ENCODE measurements at places on chromosomes 11 and 22. TPM values are rescaled to one million over a fixed set of nuclear protein-coding genes. Genes with fewer than 3 reads are reported as not detected.

- DNase-seq = no peak
Measured at GRCh38 chr11:44324222-44324621, 14.3 kb upstream of the ALX4 start.

GRCh38 chr11:130068986-130069658 is 572 bp upstream of the APLP2 start:
- DNase-seq = peak; percentile 45

DNA sequence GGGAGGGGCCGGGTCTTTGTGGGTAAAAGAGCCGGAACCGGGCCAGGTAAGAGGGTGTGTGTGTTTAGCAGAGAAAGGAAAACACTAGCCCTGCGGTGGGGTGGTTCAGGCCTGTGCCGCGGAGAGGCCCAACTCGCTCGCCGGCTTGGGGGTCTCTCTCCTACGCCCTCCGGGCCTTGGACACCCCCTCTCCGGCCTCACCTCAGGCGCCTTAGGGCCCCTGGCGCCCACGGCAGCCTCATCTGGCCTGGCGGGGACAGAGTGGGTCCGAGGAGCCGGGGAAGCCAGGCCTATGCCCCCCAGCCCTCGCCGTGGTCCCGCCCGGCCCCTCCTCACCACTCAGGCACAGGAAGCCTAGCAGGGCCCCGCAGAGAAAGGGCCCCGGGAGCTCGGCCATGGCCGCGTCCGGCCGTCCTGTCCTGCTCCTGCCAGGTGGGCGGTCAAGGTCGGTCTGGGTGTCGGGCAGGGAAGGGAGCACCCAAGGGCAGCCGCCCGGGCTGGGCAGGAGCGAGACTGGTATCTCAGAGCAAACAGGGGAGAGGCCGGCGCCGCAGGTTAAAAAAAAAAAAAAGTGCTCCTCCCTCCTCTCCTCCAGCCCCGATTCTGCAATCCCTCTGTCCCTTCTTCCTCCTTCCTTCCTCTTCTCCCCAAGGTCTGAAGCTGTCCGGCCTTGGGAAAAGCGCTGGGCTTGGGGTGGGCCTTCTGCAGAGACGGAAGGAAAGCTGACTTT is at the start of gene VSIG2:
Gene VSIG2 (minus strand): TSS at position 515 of the 730 bp plus-strand sequence. CDS start 118 bp downstream, at position 397.
- no peak for DNase-seq

GRCh38 chr11:67662142-67662834 is 11.8 kb upstream of the ACY3 start:
- no peak for DNase-seq

- no peak for DNase-seq
Measured at GRCh38 chr11:108614086-108614485, 20.5 kb upstream of the EXPH5 start.

- DNase-seq = peak; percentile 89
Measured at GRCh38 chr11:58567889-58568512, 7.7 kb downstream of the LPXN start.

GRCh38 chr22:45069925-45070324 is 60.1 kb upstream of the PHF21B start:
- DNase-seq = peak; percentile 71

DNA sequence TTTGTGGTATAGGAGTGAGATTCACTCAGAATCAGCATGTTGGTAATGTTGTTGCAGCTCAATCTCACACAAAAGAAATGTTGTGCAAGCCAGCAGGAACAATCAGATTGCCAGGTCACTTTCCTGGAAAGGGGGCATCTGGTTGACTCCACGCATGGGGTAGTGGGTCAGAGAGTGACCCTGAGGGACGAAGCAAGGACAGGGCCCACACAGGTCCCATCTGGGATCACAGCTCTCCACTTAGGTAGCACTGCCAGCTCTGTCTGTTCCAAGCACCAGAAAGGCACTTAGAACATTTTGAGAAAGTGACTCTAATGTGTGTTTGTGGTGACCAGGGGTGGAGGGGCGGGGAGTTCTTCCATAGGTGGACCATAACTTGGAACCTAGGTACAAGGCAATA is 109.5 kb downstream of the RASSF10 start:
- DNase-seq = no peak

DNA sequence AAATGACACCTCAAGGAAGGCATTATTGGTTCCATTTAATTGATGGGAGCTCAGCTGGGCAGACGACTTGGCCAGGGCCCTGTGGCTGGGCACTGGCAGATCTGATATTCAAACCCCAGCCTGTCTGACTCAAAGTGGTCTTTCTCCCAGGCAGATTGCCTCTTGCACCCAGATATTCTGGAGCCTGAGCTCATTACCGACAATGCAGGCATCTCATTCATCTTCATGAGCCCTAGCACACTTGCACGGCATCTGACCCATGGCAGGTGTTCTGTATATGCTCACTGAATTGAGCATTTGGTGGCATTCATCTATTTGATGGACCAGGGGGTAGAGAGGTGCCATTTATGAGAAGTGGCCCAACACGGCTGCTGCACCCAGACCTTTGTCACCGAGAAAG is 193.1 kb downstream of the DSCAML1 start:
- no peak for DNase-seq

- DNase-seq = no peak
Measured at GRCh38 chr11:57585301-57585700, 12.2 kb upstream of the SERPING1 start.

DNA sequence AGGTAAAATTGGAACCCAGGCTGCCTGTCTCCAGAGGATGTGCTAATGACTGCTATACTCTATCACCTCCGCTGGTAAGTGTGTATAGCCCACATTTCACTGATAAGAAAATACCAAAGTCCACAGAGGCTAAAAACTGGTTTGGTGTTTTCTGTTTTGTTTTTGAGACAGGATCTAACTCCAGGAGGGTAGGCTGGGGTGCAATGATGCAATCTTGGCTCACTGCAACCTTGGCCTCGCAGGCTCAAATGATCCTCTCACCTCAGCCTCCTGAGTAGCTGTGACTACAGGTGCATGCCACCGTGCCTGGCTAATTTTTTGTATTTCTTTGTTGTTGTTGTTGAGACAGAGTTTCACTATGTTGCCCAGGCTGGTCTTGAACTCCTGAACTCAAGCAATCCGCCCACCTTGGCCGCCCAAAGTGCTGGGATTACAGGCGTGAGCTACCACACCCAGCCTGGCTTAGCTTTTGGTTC is 409.8 kb downstream of the LARGE1 start:
- DNase-seq = no peak

- DNase-seq = no peak
Measured at GRCh38 chr22:43587574-43587973, 175.8 kb downstream of the MPPED1 start.

- peak; percentile 77 for DNase-seq
Measured at GRCh38 chr11:36684840-36685801, 87.1 kb upstream of the RAG2 start.

DNA sequence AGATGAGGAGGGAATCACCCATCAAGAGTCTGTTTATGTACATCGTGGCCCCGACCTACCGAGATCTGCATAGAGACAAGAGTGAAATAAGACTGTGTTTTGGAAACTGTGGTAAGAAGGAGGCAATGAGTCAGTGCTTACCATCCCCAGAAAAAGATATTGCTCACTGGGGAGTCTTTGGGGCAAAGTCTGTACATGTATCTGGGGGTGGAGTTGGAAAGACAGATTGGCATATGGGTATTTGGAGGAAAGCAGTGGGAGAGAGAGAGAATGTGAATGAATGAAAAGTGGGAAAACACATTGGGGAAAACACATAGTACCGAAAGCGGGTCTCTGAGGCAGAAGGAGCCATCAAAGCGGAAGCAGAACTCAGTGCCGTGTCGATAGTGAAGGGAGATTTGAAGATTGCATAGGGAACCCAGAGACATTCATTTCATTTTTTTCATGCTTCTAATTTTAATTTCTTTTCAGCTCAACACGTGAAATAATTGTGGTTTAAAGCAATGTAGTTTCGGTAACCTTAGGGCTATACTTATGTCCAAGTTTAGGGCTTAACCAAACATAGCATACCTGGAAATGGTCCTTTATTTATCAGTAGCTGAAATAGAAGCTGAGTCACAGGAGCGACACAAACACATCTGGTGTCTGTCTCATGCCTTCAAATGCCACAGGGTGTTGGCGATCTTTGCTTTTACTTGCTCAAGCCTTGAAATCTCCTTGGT is 98.6 kb upstream of the CD44 start:
- peak; percentile 84 for DNase-seq

DNA sequence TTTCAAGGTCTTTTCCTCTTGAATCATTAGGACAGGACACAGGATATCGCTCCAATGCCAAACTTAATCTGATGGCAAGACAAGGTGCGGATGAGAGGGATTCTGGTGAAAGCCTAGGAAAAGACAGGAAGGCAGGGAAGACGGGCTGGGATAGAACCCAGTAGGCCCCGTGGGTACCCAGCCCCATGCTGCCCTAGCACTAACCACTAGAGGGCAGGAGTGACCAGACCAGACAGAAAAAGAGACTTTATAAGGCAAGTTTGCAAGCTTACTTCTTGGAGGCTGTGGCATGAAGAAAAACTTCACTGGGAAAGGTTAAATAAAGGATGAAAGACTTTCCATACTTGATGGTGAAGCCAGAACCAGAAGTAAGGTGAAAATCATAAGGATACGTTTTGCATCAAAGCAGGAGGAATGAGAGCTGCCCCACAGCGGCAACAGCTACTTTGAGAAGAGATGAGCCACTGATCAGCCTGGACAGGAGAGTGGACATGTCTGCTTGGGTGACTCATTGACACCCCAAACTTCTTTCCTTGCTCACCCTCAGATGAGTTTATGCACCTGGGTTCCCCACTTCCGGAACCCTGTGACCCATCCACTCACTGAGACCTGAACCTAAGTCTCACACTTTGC is 39.8 kb downstream of the SYN3 start:
- DNase-seq = peak; percentile 60

DNA sequence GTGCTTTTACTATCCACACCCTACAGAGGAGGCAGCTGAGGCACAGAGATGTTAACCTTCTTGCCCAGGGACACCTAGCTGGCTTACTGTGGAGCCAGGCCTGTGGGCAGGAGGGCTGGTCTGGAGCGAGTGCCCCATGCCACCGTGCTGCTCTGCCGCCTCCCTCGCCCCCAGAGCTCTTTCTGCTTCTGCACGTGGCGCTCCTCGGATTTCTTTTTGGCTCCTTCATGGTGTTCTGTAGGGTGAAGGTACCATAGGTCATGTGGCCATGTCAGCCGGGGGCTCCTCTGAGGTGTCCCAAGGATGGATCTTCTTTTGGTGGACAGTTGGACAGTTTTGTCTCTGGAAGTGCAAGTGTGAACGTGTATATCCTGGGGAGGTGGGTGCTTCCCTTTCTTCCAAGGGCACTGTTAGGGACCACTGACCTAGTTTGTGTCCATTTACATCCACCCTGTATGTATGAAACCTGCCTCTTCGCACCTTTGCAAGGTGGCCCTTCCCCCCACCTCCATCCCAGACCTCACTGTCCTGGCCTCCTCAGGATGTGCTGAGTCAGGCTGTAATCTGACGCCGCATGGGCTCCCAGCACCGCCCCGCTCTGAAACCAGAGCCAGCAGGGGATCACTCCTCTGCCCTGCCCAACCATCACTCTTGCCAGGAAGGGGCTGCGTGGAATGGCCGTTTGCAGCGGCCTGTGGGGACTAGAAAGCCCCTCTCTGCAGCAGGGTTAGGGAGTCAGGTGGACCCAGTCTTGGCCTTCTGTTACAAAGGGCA is 31.7 kb downstream of the POLR3H start:
- no peak for DNase-seq

DNA sequence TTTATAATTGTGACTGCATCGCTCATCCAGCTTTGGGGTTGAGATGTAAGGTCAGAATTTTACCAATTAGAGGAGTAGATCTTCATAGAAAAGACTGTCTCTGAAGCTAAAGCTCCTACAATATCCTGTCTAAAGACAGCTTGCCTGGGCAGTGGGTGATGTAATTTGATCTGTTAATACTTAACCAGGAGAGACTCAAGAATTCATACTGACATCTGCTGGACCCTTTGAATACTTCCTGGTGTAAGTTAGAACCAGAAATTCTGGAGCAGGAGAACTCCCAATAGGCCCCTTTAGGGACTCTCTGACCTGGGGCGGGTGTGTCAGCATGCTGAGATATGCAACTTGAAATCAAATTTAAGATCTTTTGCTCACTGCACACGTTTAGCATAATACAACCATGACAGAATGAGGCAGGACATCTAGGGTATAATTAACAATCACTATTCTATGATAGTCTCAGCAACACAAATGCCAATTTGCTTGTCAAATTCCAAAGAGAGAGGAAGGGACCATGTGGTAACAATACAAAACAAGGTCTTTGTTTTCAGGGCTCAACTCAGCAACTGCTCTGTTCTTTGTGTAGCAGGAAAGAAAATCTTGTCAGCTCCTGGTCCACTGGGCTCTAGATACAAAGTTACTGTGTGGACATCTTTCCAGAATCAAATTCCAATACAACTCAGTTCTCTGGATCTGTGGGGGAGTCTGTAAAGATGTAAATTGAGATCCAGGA is 143.9 kb downstream of the INSC start:
- DNase-seq = no peak

GRCh38 chr11:2761131-2762030 is 61.6 kb upstream of the KCNQ1OT1 start:
- no peak for DNase-seq

DNA sequence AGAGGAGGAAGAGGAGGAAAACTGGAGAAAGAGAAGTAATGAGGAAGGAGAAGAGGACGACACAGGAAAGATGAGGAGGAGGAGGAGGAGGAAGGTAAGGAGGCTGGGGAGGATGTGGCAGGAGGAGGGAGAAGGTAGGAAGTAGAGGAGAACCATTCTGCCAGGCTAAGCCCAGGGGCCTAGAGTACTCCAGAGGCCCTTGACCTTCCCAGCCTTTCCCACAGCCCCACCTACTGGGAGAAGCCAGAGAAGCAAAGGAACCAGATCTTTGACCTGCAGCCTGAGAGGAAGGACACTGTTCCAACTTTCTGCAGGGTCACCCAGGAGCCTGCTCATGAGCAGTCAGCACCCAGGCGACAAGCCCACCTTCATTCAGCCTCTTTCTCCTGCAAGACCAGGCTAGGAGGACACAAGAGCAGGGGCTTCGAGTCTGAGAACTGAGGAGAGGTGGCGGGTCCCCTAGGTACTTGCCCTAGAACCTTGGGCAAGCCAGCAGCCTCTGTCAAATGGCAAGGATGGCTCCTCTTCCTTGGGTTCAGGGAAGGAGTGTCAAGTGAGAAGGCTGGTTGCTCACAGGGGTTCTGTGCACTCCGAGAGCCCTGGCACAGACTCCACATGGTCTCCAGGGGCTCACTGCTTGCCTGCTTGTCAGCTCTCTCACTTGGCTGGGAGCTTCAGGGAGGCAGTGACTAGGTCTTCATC is 27.9 kb upstream of the OAF start:
- no peak for DNase-seq

NAV2 gene
- total RNA-seq = 0.36 TPM

GTSE1 gene
- total RNA-seq = 41.4 TPM

GAB4 gene
- total RNA-seq = not detected

CALCB gene
- 3.9 TPM for total RNA-seq

SLC6A5 gene
- total RNA-seq = not detected

NAALADL1 gene
- total RNA-seq = 7.6 TPM

TSKU gene
- total RNA-seq = 6.5 TPM

C11orf65 gene
- 1.1 TPM for total RNA-seq

DDX25 gene
- 0.54 TPM for total RNA-seq

PTPN5 gene
- total RNA-seq = not detected

PATE2 gene
- not detected for total RNA-seq

COMT gene
- total RNA-seq = 74.5 TPM

CALCA gene
- total RNA-seq = not detected

Data from activated CD8-positive, alpha-beta T cell treated with anti-CD3 and anti-CD28 coated beads for 36 hours (primary cell).